ENCODE measurements at places on chromosomes 7 and 10.

DNA sequence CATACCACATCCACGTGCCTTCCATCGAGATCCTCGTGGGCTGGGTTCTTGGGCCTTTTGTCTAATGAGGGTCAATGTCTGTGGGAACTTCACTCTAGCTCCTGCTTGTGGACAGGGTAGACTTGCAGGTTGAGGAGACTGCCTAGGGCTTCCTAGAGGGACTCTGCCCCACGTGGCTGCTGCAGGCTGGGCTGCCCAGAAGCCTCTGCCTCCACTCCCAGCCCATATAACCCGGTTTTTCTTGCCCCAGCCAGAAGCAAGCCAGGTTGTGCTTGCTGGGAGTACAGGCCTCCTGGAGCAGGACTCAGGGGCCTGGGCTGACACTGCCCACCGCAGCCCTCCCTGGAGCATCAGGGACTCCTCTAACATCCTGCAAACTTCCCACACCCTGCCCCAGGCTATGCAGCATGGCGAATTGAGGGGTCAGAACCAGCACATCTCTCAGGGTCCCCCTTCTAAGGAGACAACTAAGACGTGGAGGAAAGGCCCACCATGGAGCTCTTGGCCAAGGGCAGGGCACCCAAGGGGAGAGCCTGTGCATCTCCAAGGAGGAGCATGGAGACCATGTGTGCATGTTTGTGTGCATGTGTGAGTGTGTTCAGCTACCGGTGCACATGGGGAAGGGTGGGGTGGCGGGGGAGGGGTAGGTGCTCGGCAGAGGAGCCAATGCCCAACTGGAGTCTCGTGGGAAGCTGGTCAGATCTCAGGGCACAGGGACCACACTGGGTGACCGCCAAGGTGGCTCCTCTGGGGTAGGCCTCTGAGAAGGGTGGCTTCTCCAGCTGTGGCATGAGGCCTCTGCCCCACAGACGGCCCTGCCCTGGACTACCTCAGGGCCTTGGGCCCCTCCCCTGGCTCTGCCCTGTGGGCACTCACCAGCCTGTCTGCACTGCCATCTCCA, 62.6 kb downstream of the RASGEF1A start:
- no peak for DNase-seq

DNA sequence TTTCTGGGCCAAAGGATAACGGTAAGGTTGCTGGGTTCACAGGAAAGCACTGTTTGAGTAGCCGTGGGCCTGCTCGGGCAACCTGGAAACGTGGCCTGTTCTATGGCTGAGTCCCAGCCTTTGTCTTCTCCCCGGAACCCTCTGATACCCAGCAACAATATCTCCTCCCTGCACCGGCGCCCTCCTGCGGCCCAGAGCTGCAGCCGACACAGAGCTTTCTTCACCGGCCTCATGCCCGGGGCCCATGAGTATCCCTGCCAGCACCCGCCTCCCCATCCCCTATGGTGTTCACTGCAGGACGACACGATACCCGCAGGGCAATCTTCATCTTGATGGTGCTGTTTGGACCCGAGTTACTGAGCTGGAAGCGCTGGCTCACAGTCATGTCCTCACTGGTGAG, 38.6 kb upstream of the NCAPG2 start:
- no peak for DNase-seq

GRCh38 chr7:35286986-35287385, 33.1 kb upstream of the TBX20 start:
- DNase-seq: no peak

- DNase-seq: no peak
Measured at GRCh38 chr10:22670788-22671187, 43.6 kb downstream of the PIP4K2A start.

DNA sequence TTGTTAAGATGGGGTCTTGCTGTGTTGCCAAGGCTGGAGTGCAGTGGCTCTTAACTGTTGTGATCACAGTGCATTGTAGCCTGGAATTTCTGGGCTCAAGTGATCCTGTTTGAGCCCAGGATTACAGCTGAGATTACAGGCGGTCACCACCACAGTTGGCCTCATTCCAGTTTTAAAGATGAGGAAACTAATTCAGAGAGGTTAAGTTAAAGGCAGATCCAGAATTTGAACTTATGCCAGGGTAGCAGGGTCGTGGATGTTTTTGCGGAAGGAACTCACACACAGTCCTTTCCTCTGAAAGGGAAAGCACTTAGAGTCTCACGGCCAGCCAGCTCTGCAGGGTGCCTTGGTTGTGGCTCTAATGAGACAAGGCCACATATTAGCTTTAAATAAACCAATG, 84.7 kb downstream of the MMRN2 start:
- DNase-seq: no peak

DNA sequence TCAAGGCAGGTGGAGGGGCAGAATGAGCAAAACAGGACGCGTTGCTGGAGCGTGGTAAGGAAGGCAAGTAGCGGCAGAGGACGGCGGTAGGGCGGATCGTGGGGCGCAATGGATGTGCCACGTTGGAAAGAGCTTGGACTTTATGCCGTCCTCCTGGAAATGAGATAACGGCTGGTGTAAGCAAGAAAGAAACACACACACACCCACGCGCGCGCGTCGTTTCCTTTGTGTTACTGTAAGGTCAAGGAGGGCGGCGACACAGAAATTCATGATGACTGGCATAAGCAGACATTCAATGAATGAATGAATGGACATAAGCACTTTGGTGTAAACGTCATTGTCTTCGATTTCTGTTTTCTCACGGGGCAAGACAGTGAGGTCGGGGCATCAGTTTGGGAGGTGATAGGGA, 683 bp upstream of the ENTPD7 start:
- peak; percentile 13 for DNase-seq

All from stimulated activated CD8-positive, alpha-beta memory T cell treated with anti-CD3 and anti-CD28 coated beads, Interleukin-15, amount 100 ng/mL, for 4 hours (primary cell).